ENCODE measurements at places on chromosomes 2 and 18.

DNA sequence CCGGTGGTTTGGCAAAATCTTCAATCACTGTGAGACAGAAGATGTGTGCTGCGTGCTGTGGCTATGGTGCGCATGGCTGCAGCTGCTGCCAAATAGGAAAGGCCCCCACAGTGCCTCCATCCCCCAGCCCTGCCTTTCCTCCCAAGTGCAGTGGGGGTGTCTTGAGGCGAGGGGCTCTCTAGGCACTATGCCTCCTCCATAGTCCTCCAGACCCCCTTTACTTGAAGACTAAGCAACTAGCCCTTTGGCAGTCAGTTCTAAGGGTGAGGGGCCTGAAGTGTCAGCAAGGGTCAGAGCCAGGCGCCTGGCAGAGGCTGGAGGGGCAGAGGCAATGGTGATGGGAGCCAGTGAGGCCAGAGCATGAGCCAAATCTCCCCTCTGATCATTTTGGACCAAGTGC is 13.6 kb upstream of the TMEM185B start:
- DNase-seq, result no peak

DNA sequence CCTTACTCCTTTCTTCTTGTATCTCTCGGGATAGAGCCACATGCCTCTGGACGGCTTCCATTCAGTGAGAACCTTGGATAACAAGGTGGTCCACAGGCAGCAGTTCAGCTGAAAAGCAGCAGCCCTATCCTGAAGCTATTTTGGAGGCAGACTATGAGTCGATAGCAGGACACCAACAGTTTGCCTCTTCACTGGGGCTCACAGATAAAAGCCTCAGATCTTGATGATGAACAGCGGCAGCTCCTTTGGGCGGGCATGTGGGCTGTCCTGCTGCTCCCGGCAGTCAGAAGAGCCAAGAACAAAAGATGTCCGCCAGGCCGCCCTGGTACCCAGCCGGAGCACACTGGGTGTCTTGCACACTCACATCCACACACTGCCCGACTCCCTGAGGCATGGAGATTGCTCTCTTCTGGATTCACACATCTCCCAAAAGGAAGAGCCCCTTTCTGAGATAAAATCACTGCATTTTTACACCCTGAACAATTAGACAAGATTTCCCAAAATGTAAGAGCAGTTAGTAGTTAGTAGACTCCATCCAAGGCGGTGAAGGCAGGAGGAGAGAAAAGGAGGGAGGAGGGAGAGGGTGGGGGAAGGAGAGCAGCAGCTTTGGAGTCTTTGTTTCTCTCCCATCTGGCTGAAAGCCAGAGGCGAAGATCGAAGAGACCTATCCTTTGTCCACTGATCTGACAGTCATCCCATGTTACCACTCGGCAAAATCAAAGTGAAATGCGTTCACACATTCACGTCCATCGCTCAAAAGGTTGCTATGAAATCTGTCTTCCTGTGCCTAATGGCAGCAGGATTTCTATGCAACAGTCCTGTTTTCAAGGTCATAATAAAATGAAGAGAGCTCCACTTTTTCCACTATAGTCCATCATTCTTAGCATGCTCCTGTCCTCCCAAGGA is 90.1 kb upstream of the KLF7 start:
- no peak for DNase-seq

GRCh38 chr2:42071791-42072190 is 24.0 kb downstream of the PKDCC start:
- DNase-seq, result no peak

DNA sequence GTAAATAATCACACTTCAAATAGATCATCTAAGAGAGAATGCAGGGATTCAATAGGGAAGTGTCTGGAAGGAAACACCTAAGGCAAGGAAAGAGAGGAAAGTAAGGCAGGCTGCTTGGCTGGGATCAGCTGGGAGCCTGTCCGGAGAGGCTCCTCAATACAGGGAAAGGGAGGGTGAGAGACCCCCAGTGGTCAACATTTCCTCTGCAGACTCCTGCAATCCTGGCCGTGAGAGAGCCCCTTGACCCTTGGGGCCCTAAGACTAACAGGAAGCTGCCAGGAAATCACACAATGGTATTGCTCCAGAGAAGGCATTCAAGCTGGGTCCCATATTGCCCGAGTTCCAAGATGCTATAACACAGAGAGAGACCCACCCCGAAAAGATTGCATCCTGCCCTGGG is 549.4 kb downstream of the NYAP2 start:
- no peak for DNase-seq

GRCh38 chr2:176926453-176926852 is 286.1 kb upstream of the HNRNPA3 start:
- no peak for DNase-seq

DNA sequence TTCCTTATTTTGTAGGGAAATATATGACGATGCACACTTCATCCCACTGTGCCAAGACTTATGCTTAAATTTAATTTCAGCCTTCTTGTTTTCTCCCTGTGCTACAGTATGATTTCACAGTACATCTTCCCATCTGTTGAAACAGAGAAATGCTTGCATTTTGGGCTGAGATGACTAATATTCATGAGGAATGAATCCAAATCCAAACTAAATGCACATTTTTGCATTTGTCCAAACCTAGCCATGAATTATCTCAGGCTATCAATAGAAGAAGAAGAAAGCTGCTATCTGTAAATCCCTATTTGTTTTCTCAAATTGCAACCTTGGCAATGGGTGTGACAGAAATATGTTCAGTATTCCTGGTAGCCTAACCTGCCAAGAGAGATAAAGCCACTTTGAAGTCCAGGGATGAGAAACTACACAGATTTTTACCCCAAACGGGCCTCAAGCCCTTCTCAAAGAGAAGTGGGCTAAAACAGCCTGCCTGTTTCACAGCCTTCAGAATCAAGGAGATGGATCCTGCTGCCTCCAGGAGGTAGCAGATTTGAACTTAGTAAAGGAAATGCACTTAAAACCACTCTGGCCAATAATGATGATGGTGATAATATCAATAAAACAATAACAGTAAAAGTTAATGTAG is 306.9 kb upstream of the NT5C1B start:
- peak; percentile 22 for DNase-seq

GRCh38 chr2:11907190-11907589 is 160.8 kb downstream of the LPIN1 start:
- DNase-seq, result no peak

GRCh38 chr2:218876562-218877219 is 4.0 kb upstream of the WNT10A start:
- DNase-seq, result peak; percentile 79

DNA sequence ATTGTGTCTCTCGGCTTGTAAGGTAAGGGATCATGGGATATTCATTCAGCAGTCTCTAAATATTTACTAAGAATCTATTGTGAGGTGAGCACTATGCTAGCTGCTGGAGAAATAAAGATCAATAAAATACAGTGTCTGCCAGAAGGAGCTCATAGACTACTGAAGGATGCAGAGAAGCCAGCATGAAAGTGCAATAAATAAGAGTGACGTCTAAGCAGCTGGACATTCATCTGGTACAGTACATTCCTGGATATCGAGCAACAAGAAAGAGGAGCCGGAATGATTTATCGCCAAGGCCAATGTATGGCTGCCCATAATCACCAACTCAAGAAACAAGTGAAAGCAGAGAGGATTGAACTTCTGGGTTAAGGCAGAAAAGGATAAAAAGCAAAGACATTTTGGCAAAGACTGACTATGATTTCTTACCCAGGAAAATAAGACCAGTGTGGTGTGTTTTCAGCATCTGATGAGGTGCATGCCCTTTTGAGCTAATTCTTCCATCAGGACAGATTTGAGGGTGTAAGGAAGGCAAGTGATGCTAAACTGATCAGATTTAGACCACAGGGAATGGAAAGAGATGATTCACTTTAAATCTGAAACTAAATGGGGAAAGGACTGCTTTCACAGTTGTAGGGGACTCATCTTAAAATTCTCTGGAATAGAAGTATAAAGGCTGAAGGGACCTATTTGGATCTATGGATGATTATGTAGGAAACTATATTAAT is 18.7 kb upstream of the LMAN1 start:
- no peak for DNase-seq

DNA sequence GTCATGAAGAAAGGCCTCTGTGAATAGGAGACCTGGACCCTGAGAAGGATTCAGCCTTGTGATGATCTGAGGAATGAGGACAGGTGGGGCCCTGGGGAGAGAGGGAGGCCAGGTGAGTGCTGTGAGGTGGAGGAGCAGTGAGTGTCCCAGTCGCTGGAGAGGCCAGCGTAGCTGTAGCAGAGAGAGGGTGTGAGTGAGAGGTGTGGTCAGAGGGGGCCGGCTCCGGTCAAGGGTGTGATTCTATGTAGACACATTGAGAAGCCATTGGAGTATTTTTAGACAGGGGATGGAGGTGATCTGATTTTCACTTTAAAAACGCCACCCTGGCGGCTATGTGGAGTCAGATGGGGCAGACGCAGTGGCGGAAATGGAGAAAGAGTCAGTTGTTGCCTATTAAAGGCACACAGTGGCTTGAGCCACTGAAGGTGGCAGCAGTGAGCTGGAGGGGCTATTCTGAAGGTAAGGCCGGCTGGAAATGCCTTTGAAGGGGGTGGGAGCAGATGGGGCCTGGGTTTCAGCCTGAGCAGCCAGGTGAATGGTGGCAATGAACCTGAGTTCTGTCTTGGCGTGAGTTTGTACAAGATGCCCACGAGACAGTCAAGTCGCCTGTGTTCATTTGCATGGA is 55.6 kb downstream of the GREB1 start:
- DNase-seq, result no peak

Data from AG20443 (cell line).